Pancreas (tissue), 10 donors: ENCODE measurements at places on chromosomes 2 and 18. TPM values are rescaled to one million over a fixed set of nuclear protein-coding genes. Genes with fewer than 3 reads are reported as not detected.

Gene HYCC2
- polyA plus RNA-seq: 4.2 TPM

Gene LMAN2L
- 6.8 TPM for polyA plus RNA-seq

DNA sequence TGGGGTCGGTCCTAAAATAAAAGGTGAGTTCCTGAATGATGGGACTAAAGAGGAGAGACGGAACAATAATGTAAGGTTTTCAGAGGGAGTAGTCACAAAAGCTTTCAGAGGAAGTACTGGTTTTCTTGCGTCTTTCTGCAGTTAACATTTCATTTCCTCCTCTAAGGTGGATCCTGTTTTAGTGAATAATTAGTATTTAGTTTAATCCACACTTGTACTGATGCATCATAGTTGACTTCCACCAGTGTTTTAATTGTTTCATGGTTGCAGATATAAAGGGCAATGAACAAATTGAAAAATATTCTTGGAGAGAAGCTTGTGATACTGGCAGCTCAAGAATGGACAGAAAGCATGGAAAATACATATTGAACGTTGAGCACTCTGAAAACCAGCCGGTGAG is at the start of gene DYNAP:
DYNAP (plus strand) TSS at position 301 of the 400 bp plus-strand sequence; CDS start at position 339, 38 bp downstream.
- no peak for DNase-seq
- no peaks in the 10 kb centered on the region for H3K36me3 ChIP-seq
- no peak within 1 kb of the TSS for H3K4me3 ChIP-seq
- no peaks in the 10 kb centered on the region for H3K27me3 ChIP-seq

Gene CCDC141
- 0.66 TPM for polyA plus RNA-seq

- no peak overlapping the region for H3K4me3 ChIP-seq
- no peaks in the 10 kb centered on the region for H3K27me3 ChIP-seq
- no peaks in the 10 kb centered on the region for H3K36me3 ChIP-seq
- no peak for DNase-seq
- no peaks in the 10 kb centered on the region for H3K4me1 ChIP-seq
Observed at GRCh38 chr2:67256892-67257291, 140.2 kb upstream of the ETAA1 start.

DNA sequence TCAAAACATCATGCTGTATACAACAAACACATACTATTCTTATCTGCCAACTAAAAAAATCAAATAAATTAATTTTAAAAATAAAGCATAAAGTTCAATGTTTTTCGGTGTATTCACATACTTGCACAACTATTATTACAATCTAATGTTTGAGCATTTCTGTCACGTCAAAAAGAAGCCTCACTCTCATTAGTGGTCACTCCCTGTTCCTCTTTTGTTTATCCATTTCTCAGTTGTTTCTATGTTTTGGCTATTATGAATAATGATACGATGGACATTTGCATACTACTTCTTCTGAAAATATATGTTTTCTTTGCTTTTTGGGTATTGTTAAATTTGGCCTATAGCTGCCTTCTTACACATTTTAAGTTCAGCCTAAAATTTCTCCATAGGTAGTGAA is 773.0 kb upstream of the HS6ST1 start:
- no peak overlapping the region for H3K4me3 ChIP-seq
- no peaks in the 10 kb centered on the region for H3K36me3 ChIP-seq
- no peaks in the 10 kb centered on the region for H3K4me1 ChIP-seq
- no peak overlapping the region for H3K27ac ChIP-seq

- no peaks in the 10 kb centered on the region for H3K27me3 ChIP-seq
- no peak for DNase-seq
- no peaks in the 10 kb centered on the region for H3K36me3 ChIP-seq
- H3K4me3 ChIP-seq: no peak overlapping the region
- H3K4me1 ChIP-seq: no peaks in the 10 kb centered on the region
- no peak overlapping the region for H3K27ac ChIP-seq
Observed at GRCh38 chr2:191740016-191740419, 62.1 kb downstream of the NABP1 start.

DNA sequence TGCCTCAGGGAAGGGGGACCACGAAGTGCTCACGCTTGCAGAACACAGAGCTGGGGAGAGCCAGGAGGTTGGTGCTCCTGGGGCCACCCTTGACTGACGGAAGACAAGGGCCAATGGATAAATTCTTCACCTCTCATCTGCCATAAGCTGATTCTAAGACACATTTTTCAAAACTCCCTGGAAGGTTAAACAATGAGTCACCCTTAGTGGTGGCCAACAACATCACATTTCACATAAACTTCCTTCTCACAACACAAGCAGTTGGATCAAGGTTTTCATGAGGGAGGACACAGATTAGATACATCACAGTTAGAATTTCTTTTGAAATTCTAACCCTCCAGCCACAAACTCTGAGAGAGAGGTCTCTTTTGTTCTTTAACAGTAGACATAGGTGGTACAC is 713.6 kb upstream of the POU3F3 start:
- no peaks in the 10 kb centered on the region for H3K36me3 ChIP-seq
- H3K4me3 ChIP-seq: no peak overlapping the region
- H3K27me3 ChIP-seq: no peaks in the 10 kb centered on the region
- no peak for DNase-seq
- H3K27ac ChIP-seq: no peak overlapping the region

DNA sequence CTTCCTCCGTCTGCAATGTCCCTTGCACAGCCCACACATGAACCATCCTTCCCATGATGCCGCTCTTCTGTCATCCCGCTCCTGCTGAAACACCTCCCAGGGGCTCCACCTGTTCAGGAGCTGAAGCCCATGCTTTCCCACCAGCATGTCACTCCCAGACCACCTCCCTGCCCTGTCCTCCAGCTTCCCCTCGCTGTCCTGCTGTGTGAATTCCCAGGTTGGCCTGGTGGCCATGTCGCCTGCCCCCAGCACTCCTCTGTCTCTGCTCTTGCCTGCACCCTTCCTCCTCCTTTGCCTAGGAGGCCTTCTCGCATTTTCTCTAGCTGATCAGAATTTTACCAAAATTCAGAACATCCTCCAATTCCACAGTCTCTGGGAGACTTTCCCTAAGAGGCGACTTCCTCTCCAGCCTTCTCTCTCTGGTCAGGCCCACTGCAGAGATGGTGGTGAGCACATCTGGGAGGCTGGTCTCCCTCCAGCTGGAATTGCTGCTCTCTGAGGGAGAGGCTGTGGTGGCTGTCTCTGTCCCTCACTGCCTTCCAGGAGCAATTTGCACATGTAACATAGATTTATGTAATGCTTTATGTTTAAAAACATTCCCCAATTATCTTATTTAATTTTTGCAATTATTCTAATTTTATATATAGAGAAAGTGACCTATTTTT is 8.9 kb upstream of the IL1RL2 start:
- DNase-seq: no peak
- no peaks in the 10 kb centered on the region for H3K4me1 ChIP-seq
- no peaks in the 10 kb centered on the region for H3K36me3 ChIP-seq
- H3K27me3 ChIP-seq: no peaks in the 10 kb centered on the region

DNA sequence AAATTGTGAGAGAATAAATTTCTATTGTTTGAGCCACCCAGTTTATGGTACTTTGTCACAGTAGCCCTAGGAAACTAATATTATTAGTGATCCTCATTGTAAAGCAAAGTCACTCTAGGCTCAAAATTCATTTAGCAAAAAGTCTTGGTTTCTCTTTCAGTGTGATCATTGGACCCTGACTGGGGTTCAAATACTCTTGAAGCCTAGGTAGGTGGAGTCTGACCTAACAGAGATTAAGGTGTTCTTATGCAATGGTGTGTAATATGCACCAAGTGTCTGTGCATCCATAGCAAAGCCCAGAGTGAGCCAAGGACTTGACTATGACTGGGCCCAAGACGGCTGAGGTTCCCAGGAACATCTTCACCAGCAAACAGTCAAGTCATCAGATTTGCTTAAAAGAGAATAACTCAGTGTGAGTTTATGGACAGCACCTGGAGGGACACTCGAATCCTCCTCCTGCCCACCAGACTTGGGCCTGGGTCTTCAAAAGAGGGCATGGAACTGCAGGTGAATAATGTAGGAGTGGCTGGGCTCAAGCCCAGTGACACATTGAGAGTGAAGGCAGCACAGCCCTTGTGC is 51.1 kb upstream of the BCL11A start:
- H3K36me3 ChIP-seq: no peaks in the 10 kb centered on the region
- H3K27ac ChIP-seq: no peak overlapping the region
- H3K4me3 ChIP-seq: no peak overlapping the region
- H3K27me3 ChIP-seq: no peaks in the 10 kb centered on the region
- no peaks in the 10 kb centered on the region for H3K4me1 ChIP-seq

Gene NT5DC4
- polyA plus RNA-seq: not detected

DNA sequence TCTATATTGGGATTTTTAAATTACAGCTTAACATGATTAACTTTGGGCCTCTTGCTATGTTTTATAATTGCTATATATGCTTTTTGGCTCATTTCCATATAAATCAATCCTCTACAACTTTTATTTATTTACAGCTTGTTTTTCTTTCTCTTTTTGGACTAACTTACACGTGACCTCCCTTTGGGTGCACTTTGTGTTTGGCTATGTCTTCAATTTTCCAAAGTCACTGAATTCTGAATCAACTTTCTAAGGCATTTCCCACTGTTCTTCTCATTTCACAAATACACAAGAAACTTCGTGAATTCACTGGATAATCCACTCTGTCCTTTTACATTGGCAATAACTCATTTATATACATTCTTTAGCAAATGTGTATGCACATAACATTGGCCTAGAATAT is 5.4 kb upstream of the CPS1 start:
- no peak overlapping the region for H3K27ac ChIP-seq
- DNase-seq: no peak
- peaks cover 12% of the 10 kb centered on the region for H3K4me1 ChIP-seq

GRCh38 chr2:20523073-20523798 is 76.4 kb downstream of the RHOB start:
- H3K27ac ChIP-seq: no peak overlapping the region
- H3K4me3 ChIP-seq: no peak overlapping the region
- H3K4me1 ChIP-seq: no peaks in the 10 kb centered on the region
- no peaks in the 10 kb centered on the region for H3K36me3 ChIP-seq
- no peak for DNase-seq

DNA sequence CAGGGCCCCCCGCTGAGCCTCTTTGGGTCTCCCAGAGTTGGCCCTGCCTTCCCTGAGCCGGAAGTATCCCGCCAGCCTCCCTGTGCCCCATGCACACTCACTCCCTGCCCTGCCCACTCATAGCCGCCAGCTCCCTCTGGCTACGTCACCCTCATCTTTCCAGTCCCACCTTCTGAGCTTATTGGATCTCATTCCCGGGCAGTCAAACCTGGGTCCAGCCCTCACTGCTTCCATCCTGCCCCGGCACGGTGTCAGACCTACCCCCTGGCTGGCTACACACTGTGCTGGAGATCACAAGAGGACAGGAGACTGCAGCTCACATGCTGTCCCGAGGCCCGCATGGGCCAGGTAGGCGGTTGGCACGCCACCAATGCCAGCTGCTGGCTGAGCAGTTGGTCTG is 147.2 kb downstream of the ASB1 start:
- H3K4me3 ChIP-seq: no peak overlapping the region
- no peaks in the 10 kb centered on the region for H3K4me1 ChIP-seq
- H3K27ac ChIP-seq: peak overlapping the region; percentile 74
- peak; percentile 55 for DNase-seq

Gene YWHAQ
- polyA plus RNA-seq: 70.1 TPM

Gene UGT1A5
- polyA plus RNA-seq: not detected

- DNase-seq: no peak
- H3K36me3 ChIP-seq: no peaks in the 10 kb centered on the region
- H3K27ac ChIP-seq: no peak overlapping the region
- no peak overlapping the region for H3K4me3 ChIP-seq
Observed at GRCh38 chr18:21452796-21453510, 147.6 kb downstream of the ESCO1 start.

Gene GCG
- 1,874 TPM for polyA plus RNA-seq

Gene GALNT13
- 1.8 TPM for polyA plus RNA-seq

DNA sequence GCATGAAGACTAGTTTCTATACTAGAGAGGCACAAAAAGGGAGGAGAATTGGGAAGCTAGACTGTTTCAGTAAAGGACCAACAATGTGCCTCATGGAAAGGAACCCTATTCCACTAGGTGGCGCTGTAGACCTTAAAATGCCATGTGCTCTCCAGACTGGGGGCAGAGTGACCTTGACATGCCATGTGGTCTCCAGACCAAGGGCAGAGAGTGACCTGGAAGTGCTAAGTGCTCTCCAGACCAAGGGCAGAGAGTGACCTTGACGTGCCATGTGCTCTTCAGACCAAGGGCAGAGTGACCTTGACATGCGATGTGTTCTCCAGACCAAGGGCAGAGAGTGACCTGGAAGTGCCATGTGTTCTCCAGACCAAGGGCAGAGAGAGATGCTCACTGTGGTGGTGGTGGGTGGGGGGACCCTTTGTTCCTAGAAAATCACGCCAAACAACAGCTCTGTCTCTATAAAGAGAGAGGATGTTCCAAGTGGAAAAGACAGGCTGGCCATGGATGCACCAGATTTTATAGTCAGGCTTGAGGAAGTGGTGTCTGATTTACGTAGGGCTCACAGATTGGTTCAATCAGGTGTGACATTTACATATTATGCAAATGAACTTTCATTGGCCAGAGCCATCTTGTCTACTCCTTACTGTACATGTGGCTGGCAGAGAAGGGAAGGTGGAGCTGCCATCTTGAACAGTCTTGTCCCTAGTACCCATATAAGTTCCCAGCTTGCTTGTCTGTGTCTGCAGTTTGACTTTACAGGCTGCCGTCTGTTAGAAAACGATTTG is 344.0 kb upstream of the DDX18 start:
- no peaks in the 10 kb centered on the region for H3K27me3 ChIP-seq
- H3K4me3 ChIP-seq: no peak overlapping the region
- H3K27ac ChIP-seq: no peak overlapping the region

DNA sequence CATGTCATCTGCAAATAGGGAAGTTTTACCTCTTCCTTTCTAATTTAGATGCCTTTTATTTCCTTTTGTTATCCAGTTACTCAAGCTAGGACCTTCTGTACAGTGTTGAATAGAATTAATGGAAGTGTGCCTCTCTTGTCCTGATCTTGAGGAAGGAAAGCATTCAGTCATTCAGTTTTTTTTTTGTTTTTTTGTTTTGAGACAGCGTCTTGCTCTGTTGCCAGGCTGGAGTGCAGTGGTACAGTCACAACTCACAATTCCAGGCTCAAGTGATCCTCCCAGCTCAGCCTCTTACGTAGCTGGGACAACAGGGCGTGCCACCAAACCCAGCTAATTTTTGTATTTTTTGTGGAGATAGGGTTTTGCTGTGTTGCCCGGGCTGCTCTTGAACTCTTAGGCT is 203.9 kb upstream of the ALPP start:
- no peaks in the 10 kb centered on the region for H3K27me3 ChIP-seq
- no peak overlapping the region for H3K4me3 ChIP-seq
- no peak for DNase-seq

Gene DES
- 12.6 TPM for polyA plus RNA-seq

DNA sequence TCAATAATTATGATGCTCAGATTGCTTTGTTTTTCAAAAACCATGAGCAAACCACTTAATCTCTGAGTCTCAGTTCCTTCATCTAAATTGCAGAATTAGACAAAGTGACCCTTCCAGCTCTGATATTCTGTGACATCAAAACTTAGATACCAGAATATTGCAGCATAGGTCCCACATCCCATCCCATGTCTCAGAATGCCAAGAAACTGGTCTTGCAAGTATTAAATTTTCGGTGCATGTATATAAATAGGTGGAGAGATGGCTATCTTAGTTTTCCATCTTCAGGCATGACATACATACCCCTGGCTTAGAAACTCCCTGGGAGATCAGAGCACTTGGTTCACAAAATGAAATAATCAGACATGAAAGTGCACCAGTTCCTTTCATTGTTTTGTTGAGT is 39.8 kb downstream of the WDR75 start:
- H3K27me3 ChIP-seq: no peaks in the 10 kb centered on the region
- H3K4me1 ChIP-seq: no peaks in the 10 kb centered on the region
